Urinary bladder (tissue), 4 donors: ENCODE measurements at places on chromosomes 2 and 18.

DNA sequence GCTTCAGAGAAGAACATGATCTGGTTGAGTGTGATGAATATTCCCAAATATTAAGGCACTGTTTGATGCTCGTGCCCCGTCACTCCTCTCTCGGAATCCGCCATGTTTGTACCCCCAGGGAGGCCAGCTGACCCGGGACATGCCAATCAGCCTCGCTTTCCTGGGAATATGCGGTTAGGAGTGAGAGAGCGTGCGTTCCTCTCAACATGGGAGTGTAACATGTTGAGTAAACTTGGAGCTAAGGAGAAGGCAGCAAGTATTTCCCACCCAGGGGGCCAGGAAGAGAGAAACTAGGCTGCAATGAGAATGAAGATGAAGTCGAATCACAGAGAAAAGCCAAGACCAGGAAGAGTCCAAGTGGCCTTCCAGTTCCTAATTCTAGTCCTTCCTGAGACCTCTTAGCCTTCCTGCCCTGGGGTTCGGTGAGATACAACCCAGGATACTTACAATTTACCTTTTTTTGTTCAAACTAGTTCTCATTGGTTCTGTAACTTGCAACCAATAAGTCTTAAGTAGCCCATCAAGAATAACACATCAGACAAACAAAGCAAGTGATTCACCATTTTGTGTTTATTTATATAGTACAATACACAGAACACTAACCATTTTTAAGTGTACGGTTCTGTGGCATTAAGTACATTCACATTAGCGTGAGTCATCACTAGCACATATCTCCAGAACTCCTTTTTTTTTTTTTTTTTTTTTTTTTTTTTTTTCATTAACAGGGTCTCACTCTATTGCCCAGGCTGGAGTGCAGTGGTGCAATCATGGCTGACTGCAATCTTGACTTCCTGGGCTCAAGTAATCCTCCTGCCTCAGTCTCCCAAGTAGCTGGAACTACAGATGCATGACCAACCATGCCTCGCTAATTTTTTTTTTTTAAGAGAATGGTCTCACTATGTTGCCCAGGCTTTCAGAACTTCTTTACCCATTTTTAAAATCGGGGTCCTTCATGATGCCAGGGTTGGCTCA lies 36.4 kb upstream of the SLC1A4 start:
- no peak for DNase-seq

DNA sequence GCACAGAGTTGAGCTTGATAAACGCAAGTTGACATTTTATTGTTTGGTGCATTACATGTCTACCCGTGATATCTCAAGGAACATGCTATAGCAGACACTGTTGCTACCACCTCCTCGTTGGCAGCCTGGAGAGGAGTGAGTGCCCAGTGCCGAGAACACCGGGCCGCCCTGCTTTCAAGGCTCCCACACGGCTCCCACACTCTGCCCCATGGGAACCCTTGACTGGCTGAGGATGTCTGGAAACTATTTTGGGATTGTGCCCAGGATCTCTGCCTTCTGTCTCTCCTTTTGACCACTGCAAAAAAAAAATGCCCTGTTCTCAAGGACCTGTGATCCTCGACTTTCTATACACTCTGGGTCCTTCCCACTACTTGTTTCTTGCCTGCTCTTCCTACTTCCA lies 21.1 kb downstream of the TET3 start:
- no peak for DNase-seq

- DNase-seq = no peak
These were observed 52.6 kb downstream of the BCL11A start for GRCh38 chr2:60500861-60501260.

GRCh38 chr2:200259577-200259957 lies 46.9 kb upstream of the SPATS2L start:
- DNase-seq = peak; percentile 40

DNA sequence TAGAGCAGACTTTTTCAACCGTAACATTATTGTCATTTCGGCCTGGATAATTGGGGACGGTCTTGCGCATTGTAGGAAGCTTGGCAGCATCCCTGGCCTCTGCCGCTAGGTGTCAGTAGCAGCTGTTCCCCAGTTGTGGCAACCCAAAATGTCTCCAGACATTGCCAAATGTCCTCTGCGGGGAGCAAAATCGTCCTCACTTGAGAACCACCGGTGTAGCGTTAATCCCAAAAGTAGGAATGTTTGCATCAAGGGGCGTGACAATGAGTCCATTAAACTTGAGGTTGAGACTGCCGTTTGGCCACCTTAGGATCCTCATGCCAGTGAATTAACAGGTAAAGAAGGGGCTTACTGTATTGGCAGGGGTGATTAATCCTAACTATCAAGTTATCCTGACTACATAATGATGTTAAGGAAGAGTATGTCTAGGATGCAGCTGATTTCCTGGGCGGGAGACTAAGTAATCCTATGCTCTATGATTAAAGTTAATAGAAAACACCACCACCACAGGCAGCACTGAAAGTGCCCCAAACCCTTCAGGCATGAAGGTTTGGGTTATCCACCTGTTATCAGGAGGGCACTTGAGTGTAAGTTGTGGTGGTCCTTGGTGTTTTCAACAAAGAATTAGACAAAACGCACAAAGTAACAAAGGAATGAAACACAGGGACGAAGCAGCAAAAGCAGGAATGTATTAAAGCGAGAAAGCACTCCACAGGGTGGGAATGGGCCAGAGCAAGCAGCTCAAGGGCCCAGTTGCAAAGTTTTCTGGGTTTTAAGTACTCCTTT lies 4.9 kb upstream of the ZC3H8 start:
- DNase-seq = peak; percentile 52

- no peak for DNase-seq
These were observed 20.9 kb downstream of the LOXHD1 start for GRCh38 chr18:46636040-46636630.

DNA sequence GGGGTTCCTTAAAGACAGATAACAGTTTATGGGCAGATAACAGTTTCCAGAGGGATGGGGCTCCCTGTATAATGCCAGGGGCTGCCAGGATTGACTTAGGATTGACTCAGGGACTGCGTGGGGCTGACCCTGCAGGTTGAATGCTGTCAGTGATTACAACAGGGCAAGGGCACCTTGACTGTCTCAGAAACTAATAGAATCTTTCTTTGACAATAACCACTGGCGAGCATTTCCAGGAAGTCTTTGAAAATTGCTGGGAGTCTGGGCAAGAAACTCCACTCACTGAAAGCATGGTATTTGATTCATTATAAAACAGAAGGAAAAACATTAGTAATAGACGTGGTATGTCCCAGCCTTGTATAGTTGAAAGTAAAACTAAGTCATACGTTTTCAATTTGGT lies 101.0 kb downstream of the GPD2 start:
- DNase-seq = no peak

GRCh38 chr2:37560241-37560848 lies 111.1 kb downstream of the CDC42EP3 start:
- DNase-seq = no peak

- DNase-seq = no peak
These were observed 2.6 kb downstream of the NRP2 start for GRCh38 chr2:205684871-205685313.

DNA sequence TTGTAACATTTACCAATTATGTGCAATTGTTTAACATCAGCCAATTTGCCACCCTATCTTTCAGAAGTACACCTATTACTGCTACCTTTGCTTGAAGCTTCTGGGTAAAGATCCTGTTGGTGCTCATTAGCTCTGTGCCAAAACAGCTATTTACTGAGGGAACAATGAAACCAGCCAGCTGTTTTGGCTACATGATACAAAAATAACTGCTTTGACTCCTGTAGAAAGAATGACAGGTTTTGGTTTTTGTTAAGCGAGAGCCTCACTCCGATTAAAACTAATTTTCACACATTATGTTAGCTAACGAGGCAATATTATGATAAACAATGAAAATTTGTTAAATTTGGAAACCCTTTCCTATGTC lies 907.0 kb downstream of the EPHA4 start:
- DNase-seq = no peak

DNA sequence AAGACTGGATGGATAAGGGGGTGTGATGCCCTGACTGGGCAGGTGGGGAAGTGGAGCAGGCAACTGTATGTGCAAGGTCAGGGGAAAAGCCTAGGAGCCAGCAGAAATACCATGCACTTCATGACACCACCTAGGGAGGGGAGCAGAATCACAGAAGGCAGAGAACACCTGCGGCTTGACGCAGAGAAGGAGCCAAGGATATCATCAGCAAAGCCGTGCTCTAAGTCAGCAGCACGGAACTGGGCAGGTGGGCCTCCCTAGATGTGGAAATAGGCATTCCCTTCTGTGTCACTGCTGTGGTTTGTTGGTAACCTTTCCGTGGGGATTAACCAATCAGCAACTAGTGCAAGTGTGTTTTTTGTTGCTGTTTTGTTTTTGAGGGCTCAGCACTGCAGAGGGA lies 41.3 kb downstream of the HDLBP start:
- DNase-seq = no peak

DNA sequence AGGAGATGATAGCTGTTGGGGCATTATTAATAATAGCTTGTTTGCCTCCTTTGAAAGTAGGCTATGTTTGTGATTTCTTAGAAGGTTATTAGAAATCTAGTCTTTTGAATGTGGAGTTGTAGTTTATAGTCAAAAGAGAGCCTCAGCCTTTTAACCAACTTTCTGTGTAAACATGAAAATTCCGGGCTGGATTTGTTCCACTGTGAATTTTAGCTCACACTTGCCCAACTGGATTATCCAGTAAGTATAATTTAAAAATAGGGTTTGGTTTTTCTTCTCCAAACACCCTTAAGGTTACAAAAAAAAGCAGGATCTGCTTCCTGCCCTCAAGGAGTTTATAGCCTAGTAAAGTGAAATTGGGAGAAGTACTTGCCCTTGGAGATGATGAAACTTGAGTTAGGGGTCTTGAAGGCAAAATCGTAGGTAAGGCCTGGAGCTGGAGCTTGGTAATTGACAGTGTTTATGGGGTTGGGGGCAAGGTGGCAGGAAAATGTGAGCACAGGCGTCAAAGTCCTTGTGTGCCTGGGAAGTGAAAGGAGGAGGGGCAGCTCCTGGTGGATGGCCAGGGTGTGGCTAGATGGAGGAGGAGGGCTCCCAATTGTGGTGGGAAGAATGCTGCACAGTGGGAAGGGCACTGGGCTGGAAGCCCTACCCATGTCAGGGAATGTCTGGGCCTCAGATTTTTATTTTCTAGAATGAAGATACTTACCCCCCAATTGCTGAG lies 21.3 kb downstream of the ITGA6 start:
- DNase-seq = no peak
